ENCODE measurements at places on chromosomes 2 and 18.

DNA sequence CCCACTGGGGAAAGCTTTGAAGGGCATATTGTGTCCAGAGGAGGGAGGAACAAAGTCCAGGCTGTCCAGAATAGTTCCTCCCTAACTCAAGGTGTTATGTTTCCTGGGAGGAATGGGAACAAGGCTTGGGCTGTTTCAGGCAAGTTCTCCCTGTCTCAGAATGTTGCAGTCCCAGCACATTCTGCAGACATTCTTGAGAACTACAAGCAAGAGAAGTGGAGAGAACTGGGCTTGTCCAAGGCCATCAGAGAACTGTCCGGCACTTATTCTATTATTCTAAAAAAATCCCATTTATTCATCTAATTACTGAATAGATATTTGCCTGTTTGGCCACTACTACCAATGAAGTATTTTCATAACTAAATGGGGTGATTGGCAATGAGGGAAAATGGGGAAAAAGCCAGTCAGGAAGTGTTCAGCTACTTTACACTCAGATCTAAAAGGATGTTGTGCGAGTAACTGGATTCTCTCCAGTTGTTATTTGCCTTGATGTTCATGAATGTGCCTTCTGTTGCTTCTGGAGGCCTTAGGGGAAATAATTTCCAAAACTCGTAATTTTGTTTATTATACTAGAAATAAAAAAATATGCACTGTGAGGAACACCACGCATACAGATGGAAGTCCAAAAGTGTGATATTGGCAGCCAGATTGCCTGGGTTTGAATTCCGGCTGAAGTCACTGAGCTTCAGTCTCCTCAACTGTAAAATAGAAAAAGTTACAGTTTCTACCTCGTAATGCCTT, 300.1 kb upstream of the RND3 start:
- DNase-seq = no peak

DNA sequence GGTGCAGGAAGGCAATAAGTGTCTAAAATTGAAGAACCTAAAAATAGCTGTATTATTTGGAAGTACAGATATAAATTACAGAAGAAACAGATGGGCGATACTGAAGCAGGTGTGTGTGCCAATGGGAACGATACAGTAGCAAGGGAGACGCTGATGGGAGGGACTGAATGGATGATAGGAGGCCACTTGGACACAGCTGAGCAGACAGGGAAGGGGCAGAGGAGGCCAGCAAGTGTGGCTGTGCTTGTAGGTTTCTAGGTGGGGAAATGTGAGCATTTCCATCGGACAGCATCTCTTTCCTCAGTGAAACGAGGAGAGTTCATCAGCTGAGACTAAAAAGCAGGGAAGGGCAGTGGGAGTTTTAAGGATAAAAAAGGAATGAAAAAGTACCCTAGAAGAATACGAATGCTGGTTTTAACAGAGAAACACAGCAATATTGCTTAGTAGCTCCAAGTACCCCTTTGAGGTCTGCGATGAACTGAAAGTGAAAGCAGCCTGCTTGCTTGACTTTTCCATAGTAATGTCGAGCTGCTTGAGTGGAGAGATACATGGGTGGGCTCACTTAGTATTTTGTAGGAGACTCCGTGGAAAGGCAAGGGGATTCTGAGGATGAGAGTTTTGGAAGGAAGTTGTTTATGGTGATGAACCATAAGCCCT, 91.7 kb upstream of the EPC2 start:
- no peak for DNase-seq

DNA sequence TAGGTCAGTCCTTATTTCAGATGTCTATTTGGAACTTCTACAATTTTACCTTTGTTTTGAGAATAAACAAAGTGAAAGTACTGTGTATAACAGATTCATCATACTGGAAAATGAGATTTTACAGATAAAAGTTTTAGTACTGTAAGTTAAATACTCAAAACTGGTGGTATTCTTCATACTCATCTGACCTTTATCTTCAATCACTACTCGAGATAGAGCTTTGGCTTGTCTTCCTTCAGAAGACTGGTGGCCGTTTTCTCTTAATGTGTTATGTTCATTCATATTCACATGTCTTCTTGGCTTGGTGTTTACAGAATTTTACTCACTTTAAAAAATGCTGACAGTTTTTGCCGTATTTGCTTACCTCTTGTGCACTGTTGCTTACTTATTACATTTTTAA, 2.1 kb downstream of the SPOPL start:
- DNase-seq = no peak

- peak; percentile 22 for DNase-seq
Measured at GRCh38 chr18:34352385-34353163, 127.9 kb upstream of the NOL4 start.

GRCh38 chr2:206736935-206737334, 18.7 kb upstream of the DYTN start:
- DNase-seq = no peak
